ENCODE measurements at places on chromosomes 2 and 18. TPM values are rescaled to one million over a fixed set of nuclear protein-coding genes. Genes with fewer than 3 reads are reported as not detected.

DNA sequence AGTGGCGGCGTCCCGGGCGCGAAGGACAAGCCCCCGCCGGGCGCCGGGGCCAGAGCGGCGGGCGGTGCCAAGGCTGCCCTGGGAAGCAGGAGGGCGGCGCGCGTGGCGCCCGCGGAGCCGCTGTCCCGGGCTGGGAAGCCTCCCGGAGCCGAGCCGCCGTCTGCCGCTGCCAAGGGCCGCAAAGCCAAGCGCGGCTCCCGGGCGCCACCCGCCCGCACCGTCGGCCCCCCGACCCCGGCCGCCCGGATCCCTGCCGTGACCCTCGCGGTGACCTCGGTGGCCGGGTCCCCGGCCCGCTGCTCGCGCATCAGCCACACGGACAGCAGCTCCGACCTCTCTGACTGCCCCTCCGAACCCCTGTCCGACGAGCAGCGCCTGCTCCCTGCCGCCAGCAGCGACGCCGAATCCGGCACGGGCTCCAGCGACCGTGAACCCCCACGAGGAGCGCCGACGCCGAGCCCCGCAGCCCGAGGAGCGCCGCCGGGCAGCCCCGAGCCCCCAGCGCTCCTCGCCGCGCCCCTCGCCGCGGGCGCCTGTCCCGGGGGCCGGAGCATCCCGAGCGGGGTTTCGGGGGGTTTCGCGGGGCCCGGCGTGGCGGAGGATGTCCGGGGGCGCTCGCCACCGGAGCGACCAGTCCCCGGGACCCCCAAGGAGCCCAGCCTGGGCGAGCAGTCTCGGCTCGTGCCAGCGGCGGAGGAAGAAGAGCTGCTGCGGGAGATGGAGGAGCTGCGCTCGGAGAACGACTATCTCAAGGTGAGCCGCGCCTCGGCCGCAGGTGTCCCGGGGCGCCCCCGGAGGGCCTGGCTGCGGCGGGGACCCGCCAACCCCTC lies 820 bp downstream of the MTCL1 start:
- DNase-seq: peak; percentile 21

DNA sequence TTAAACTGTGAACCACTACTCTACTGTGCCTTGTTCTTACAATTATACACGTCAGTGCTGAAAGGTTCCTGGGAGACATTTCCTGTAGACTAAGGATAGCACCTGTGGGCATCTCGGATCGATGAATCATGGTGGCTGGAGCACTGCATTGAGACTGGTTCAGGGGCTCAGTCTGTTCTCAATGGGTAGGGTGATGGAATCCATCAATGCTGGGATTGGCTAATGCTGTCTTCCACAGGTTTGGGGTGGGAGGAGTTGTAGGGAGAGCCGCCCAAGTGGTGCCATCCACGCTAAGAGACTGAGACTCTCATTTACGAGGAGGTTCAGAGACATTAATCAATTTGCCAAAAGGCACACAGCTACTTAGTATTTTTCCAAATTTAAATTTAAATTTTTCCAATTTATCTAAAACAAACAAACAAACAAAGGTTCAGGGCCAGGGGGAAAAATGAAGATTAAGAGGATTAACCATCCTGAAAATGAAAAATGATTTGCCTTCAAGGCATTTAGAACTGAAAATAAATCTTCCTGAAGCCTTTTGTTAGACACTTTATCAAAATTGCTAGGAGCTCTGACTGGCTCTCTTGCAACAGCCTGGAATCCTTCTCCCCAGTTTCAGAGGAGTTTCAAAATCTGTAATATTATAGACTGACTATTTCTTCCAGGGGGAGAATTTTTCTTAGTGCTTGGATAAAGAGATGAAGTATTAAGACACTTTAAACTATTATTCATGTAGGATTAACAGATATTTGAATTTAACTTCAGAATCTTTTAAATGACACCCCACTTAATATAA lies 359.2 kb downstream of the TGIF1 start:
- DNase-seq: no peak

The KIAA2012 gene
- total RNA-seq: not detected

DNA sequence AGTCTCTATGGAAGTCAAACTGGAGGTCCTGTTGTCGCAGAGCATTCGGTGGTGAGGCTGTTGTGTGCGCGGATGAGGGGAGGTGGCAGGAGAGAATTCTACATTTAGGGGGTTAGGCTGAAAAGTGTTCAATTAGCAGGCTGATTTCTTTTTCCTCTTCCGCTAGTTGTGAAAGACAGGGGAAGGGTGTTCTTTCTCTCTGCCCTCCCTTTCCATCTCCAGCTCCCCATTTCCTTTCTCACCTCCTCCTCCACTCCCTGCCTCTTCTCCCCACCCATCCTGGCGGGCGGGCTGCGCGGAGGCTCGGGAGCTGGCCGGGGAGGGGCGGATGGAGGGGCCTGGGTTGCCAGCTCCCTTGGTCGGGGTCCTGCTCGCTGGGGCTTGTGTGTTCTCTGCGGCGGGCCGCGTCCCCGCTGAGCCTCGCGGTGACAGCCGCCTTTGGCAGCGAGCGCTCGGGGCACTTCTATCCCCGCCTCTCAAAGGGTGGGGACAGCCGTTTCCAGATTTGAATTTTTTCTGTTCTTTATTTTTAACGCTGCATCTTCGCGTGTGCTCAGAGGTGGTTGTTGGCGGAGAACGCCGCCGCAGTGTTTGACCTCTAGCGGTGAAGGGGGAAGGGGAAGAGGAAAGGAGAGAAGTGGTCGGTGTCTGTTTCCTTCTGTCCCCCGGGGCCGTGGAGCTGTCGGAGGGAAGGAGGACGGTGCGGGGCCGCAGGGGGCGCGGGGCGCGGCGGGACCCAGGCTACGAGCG lies 3.6 kb downstream of the SOX11 start:
- DNase-seq: no peak

GRCh38 chr2:446963-447530 lies 159.2 kb upstream of the ALKAL2 start:
- no peak for DNase-seq

- no peak for DNase-seq
Measured at GRCh38 chr18:5285326-5285725, 10.2 kb downstream of the ZBTB14 start.

The SULT1C2 gene
- not detected for total RNA-seq

The KCNK3 gene
- not detected for total RNA-seq

DNA sequence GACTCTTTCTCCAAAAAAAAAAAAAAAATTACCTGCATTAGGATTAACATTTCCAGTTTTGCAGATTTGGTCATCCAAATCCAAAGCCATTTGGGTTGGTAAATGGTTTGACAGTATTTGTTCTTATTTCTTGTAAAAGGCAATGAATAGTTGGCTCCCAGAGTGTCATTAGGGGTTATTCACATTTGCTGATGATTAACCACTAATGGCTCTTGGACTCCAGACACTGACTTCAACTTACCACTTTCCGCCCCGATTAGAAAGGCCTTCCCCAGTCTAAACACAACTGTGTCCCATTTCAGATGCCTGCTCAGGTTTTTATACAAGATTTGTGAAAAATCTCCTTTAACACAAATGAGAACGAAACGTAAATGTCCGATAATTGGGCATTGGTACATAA lies 9.6 kb upstream of the TGIF1 start:
- DNase-seq: no peak

GRCh38 chr2:181241797-181242196 lies 215.4 kb upstream of the ITGA4 start:
- peak; percentile 8 for DNase-seq

GRCh38 chr18:77092104-77093066 lies 40.2 kb downstream of the MBP start:
- DNase-seq: no peak

DNA sequence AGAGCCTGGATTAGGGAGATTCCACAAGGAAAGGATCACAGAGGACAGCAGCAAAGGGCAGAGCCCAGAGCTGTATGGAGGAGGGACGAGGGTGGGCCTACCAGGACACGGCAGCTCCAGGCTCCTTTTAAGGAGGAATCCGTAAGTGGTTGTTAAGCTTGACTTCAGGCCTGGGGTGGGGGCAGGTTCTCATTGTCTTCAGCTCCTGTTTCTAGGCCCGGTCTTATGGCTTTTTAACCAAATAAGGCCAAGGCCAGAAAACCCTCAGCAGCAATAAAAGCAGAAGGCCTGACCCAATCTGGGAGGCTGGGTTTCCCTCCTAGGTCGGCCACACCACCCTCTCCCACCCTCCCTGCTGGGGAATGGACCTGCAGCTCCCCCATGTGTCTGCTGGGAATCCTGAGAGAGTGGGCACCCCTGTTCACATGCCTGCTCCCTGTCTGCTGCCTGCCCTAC lies 111.2 kb downstream of the PLB1 start:
- DNase-seq: no peak

DNA sequence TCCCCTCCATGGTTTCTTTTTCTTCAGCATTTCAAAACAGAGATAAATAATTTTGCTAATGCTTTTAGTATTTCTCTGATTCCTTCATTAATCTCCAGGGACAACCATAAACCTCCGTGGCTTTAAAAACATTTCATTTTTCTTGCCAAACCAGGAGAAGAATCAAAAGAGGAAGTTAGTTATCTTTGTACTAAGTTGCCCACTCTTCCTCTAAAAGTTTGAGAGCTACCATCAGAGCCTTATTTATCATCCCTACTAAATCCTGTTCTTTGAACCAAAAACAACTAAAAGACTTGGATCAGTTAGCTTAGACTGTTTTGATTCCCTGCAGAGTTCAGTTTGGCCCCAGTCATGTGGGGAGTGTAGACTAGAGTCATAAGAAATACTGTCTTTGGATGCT lies 208.4 kb downstream of the SETBP1 start:
- no peak for DNase-seq

- DNase-seq: no peak
Measured at GRCh38 chr18:79904357-79905147, 46.9 kb downstream of the SLC66A2 start.

DNA sequence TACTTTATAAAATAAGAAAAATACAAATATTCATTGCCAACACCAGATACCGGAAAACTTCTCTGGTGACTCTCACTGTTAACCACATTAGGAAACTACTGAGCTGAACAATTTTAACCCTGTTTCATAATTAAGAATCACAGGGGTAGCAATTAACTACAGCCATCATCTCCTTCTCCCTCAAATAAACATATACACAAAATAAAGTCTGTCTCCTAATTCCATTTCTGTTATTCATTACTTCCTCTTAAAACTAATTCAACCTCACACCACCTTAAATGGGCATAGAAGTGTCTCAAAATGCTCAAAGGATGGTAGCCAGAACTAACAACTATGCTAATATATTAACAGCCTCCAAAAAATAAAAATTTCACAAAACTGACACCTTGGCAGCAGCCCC lies 60.7 kb downstream of the ACVR1 start:
- no peak for DNase-seq

DNA sequence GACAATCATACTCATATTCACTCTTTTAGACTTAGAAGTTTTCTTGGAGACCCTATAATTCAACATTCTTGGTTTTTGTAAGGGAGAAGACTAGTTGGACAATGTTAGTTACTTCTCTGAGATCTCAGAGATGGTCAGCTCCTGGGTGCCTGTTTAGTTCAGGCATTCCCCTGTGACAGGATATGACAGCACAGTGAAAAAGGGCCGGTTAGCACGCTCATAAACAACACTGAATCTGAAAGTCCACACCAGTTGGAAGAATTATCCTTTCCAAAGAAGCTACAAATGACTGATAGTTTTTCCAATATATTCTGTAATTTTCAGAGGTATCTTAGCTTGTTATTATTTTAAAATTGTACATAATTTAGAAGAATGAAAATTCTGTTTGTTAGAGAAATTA lies 75.7 kb downstream of the ADAM23 start:
- no peak for DNase-seq

GRCh38 chr2:211729433-211729832 lies 809.2 kb downstream of the ERBB4 start:
- DNase-seq: no peak

The ZNF804A gene
- total RNA-seq: not detected

DNA sequence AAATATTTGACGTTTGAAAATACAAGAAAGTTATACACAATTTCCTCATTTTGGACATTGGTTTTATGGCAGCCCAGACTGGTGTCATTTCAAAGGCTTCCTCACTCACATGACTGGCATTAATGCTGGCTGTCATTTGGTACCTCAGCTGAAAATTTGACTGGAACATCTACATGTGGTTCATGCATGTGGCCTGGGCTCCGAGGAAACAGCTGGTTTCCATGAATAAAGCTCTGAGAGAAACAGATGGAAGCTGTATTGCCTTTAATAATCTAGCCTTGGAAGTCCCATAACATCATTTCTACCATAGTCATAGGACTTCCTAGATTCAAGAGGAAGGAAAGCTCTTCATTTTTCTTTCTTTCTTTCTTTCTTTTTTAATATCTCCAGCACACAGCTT lies 42.9 kb upstream of the RIT2 start:
- DNase-seq: no peak

The DES gene
- total RNA-seq: not detected

GRCh38 chr18:9712130-9712577 lies 4.1 kb downstream of the RAB31 start:
- no peak for DNase-seq

- DNase-seq: no peak
Measured at GRCh38 chr2:42663828-42664227, 95.4 kb downstream of the MTA3 start.

DNA sequence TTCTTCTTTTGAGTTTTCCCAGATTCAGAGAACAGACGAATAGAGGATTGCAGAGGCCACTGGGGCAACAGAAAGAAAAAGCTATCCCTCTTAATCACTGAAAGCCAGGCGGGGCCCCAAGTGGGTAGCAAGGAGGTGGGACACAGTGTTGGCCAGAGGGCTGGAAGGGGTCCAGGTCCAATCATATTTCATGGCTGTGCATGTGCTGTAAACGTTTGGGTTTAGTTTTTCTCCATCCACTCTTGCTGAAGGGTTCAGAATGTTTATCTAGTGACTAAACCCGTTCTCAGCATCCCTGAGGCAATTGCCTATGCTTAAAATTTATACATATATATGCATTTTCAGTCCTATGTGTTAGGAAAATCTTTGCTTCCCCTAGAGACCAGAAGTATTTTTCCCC lies 99.4 kb upstream of the EPHA4 start:
- no peak for DNase-seq

The ADGRF3 gene
- 4.8 TPM for total RNA-seq

DNA sequence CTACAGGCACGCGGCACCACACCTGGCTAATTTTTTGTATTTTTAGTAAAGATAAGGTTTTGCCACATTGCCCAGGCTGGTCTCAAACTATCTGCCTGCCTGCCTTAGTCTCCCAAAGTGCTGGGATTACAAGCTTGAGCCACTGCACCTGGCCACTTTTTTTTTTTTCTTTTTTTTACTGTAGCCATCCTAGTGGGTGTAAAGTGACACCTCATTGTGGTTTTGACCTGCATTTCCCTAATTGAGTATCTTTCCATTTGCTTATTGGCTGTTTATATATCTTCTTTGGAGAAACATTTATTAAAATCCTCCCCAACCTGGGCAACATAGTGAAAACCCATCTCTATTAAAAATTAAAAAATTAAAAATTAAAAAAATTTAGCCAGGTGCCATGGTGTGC lies 12.0 kb downstream of the PCBP1 start:
- DNase-seq: no peak

- no peak for DNase-seq
Measured at GRCh38 chr18:77676910-77677309, 427.3 kb downstream of the GALR1 start.

GRCh38 chr2:79453918-79454317 lies 58.9 kb upstream of the CTNNA2 start:
- DNase-seq: no peak

- no peak for DNase-seq
Measured at GRCh38 chr2:219017201-219017931, 23.9 kb downstream of the CFAP65 start.
